Transverse colon (tissue), 4 donors: ENCODE measurements at places on chromosomes 5 and 9.
A peak's percentile ranks its signal among the peaks of the same experiment; 100 is the strongest.

DNA sequence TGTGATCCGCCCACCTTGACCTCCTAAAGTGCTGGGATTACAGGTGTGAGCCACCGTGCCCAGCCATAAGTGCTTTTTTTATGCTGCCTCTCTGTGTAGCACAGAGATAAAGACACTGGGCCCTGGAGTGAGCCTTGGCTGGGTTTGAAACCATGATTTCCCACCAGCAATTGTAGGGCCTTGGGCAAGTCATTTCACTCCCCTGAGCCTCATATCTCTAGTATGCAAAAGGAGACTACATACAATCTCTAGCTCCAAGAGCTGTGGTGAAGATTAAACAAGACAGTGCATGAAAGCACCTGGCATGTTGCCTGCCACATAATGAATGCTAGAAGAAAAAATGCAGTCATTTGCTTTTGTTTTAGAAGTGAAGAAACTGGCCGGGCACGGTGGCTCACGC is 3.9 kb downstream of the FABP6 start:
- H3K4me1 ChIP-seq: no peaks in the 10 kb centered on the region
- H3K27me3 ChIP-seq: no peaks in the 10 kb centered on the region
- no peak overlapping the region for H3K4me3 ChIP-seq
- no peaks in the 10 kb centered on the region for H3K36me3 ChIP-seq

DNA sequence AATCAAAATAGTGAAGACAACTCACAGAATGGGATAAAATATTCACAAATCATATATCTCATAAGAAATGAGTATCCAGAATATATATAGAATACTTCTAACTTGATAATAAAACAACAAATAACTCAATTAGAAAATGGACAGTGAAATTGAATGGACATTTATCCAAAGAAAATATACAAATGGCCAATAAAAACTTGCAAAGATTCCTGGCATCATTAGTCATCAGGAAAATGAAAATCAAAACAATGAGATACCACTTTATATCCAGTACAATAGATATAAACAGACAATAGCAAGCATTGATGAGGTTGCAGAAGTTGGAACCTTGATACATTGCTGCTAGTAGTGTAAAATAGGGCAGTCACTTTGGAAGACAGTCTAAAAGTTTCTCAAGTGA is 12.8 kb upstream of the TLR4 start:
- H3K27me3 ChIP-seq: no peaks in the 10 kb centered on the region
- no peaks in the 10 kb centered on the region for H3K36me3 ChIP-seq

DNA sequence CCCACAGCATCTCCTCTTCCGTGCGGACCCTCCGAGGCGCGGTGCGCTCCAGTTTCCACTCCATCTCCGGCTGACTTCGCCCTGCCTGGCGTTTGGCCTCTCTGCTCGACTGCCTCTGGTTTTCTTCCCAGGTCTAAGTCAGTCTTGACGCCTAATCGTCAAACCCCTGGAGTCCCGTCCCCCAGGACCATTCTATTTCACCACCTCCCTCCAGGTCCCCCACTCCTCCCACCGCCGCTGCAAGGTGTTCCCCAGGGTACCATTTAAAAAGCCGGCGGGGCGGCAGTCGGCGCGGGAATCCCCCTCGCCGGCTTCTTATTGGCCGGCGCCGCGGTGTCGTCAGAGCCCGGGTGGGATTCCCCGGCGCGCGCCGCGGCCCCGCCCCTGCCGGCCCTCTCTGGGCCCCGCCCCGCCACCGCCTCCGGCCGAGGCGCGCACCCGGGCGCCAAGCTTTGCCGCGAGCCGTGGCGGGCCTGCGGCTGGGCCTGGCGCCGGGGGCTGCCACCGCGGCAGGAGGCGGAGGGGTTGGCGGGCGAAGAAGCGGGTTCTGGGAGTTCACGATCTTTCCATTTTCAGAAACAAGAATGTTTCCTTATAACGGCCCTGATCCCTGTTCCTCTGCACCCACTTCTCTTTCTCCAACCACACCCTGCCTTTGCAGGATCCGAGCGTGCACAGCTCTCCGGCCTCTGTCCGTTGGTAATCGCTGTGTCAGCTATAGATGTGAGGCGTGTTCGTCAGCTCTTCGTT is at the start of gene CDC20B:
Gene CDC20B, minus strand, starts transcription at position 241 of the 750 bp plus-strand sequence. Its CDS starts 177 bp downstream, at position 64.
- peak within 1 kb of the TSS; percentile 56 for H3K4me3 ChIP-seq
- H3K4me1 ChIP-seq: peaks cover 32% of the 10 kb centered on the region
- H3K27ac ChIP-seq: no peak within 1 kb of the TSS
- peak; percentile 81 for DNase-seq
- peaks cover 79% of the 10 kb centered on the region for H3K27me3 ChIP-seq

DNA sequence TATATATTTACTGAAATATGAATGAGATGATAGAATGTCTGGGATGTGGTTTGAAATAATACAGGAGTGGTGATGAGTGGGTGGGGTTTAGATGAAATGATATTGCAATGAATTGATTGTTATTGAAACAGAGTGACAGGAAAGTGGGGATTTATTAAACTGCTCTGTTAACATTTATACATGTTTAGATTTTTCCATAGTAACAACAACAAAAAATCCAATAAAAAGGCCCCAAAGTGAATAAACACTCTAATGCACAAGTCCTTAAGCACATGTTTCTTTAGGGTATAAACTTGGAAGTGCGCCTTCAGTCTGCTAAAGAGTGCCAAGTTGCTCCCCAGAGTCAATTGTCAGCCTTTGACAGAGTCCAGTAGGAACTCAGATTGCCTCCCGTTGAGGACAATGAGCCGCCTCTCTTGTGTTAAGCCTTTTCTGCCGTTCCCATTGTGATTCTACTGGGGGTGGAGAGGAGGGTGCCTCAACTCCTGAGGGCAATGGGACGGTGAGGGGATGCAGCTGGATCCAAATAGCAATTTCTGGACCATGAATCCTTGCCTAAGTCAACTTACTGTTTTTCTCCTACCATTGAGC is 112.3 kb downstream of the SLC28A3 start:
- H3K36me3 ChIP-seq: no peaks in the 10 kb centered on the region
- DNase-seq: no peak
- no peak overlapping the region for H3K4me3 ChIP-seq
- H3K27ac ChIP-seq: no peak overlapping the region
- no peaks in the 10 kb centered on the region for H3K27me3 ChIP-seq

GRCh38 chr5:17224858-17225511 is 7.6 kb downstream of the BASP1 start:
- H3K4me3 ChIP-seq: no peak overlapping the region
- no peaks in the 10 kb centered on the region for H3K36me3 ChIP-seq
- H3K27ac ChIP-seq: no peak overlapping the region
- no peak for DNase-seq
- H3K27me3 ChIP-seq: no peaks in the 10 kb centered on the region
